ENCODE measurements at places on chromosomes 4 and X.

GRCh38 chr4:40562208-40562607 is 67.5 kb downstream of the RBM47 start:
- DNase-seq, result no peak

GRCh38 chr4:7679406-7680040 is 244.8 kb upstream of the PSAPL1 start:
- no peak for DNase-seq

- no peak for DNase-seq
Measured at GRCh38 chrX:28177202-28177601, 196.0 kb upstream of the DCAF8L1 start.

- DNase-seq, result no peak
Measured at GRCh38 chr4:168811786-168812651, 198.0 kb downstream of the CBR4 start.

DNA sequence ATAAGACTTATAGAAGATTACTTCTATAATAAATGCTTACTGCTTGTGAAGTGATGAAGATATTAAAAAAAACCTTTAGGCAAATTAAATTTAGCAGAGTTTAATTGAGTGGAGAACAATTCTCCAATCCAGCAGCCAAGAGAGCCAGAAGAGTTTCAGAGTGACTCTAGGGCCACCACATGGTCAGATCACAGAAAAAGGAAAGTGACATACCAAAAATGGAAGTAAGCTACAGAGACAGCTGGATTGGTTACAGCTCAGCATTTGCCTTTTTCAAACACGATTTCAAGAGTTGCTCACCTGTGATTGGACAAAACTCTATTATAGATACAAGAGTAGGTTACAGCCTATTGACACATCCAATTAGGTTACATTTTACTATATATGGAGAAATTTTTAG is 79.0 kb upstream of the TRAM1L1 start:
- no peak for DNase-seq

DNA sequence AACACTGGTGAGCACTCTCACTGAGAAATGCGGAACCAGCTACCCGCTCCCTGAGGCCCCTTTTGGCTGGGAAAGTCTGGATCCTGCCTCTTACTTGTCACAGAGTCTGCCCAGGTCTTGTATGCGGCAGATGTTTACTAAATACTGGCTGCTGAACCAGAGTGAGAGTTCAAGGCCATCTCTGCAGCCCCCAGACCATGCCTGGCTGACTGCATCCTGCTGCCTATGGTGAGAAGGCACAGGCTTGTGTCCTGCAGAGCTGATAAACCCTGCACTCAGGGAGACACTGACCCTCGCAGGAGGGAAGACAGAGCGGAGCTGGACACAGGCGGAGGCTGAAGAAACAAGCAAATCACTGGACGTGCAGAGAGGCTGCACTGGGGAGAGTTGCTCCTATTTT is 46.5 kb downstream of the JAKMIP1 start:
- DNase-seq, result no peak

GRCh38 chr4:164701665-164702064 is 52.3 kb upstream of the SMIM31 start:
- DNase-seq, result no peak

DNA sequence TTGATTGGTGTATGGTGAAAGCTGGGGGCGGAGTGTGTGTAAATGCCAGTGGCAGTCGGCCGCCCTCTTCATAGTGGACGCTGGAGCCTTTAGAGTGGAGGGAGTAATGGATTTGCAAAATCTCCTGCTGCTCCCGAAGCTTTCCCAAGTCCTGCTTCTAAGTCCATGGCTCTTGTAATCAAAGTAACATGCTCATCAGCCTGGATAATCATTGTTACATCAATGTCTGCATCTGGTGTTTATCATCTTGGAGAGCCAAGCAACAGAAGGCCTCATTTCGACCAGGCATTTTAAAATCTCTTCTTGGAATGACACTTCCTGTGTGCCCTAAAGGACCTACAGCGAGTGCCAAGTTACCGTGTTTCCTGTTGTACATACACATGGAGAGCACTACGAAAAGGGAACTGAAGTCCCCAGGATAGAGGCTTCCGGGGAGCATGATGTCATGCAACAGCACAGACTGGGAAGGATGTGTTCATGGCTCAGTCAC is 32.2 kb downstream of the UNC5C start:
- DNase-seq, result no peak

DNA sequence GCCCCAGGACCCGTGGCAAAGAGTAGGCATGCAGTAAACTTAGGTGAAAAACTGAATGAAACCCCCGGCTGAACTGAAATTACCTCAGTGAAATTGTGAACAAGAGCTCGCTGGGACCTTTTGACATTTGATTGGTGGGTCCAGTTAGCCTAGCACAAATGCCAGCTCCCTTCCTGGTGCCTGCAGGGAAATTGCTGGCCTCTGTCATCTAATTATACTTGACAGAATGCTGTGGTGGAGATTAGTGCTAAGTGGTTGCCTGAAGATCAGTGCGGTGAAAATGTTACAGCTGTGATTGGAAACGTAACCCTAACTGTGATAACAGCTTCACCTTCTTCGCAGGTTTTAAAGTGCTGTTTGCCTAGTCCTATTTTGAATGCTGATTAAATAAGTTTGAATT is 43.0 kb downstream of the ADD1 start:
- DNase-seq, result no peak

DNA sequence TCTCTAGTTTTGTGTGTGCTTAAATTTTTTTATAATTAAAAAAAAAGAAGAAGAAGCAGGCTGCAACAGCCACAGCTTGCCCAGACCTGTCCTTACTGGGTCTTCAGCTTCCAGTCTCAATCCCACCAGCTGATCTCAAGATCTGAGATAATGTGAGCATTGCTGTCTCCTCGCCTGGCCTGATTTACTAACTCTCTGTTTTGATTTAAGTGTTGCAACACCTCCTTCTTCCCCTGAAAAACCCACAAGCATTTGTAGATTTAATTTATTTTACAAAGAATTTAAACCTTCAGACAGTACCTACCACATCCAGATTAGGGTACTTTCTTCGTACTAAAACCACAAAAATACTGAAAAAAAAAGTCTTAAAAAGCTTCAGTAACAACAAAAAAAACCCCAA is 38.0 kb downstream of the FAM241A start:
- DNase-seq, result no peak

DNA sequence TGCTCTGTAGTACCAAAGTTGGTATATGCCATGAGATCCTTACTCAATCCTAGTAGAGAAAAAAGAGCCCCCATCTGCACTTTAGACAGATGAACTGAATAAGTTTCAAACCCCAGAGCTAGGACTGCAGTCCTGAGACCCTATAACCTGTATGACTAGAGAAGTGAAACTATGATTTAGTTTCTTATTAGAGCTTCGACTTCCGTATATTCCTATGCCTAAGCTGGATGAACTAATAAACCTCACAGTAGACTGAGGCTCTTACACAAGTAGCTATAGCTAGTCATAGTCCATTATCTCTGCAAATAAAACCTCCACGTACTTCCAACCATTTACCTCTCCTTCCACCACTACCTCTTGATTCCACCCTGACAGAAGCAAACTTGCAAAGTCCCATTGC is 6.3 kb upstream of the OTUD4 start:
- DNase-seq, result no peak

- no peak for DNase-seq
Measured at GRCh38 chrX:122218666-122219065, 965.4 kb upstream of the GRIA3 start.

- no peak for DNase-seq
Measured at GRCh38 chr4:16123356-16124084, 39.7 kb upstream of the PROM1 start.
